T-helper 22 cell (primary cell): ENCODE measurements at places on chromosomes 5 and 9.

DNA sequence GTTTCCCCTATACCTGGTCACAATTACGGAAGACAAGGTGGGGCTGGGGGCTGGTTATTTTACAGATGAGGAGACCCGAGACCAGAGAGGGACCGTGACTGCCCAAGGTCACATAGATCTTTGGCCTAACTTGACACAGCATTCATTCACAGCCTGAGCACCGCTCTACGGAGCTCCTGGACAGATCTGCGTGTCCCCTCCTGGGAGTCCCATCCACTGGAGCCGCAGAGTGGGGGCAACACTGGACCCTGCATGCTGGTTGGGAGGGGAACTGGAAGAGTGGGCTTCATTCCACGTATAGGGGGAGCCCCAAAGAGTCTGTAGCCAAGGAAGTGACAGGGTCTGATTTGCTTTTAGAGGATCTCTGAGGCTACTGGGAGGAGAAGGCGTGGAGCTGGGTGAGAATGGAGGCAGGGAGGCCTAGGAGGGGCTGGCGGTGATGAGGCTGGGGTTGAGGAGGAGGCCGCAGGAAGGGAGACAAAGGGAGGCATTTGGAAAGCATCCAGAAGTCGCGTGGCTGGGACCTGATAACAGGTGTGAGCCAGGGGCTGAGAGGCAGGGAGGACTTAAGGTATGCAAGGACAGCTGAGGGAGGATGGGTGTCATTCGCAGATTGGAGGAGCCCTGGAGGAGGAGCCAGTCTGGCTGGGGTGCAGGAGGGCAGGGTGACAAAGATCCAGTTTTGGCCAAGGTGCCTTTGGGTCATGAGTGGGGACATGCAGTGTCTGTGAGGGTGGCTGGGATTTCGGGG is 64.3 kb upstream of the IER5L start:
- DNase-seq, result no peak

DNA sequence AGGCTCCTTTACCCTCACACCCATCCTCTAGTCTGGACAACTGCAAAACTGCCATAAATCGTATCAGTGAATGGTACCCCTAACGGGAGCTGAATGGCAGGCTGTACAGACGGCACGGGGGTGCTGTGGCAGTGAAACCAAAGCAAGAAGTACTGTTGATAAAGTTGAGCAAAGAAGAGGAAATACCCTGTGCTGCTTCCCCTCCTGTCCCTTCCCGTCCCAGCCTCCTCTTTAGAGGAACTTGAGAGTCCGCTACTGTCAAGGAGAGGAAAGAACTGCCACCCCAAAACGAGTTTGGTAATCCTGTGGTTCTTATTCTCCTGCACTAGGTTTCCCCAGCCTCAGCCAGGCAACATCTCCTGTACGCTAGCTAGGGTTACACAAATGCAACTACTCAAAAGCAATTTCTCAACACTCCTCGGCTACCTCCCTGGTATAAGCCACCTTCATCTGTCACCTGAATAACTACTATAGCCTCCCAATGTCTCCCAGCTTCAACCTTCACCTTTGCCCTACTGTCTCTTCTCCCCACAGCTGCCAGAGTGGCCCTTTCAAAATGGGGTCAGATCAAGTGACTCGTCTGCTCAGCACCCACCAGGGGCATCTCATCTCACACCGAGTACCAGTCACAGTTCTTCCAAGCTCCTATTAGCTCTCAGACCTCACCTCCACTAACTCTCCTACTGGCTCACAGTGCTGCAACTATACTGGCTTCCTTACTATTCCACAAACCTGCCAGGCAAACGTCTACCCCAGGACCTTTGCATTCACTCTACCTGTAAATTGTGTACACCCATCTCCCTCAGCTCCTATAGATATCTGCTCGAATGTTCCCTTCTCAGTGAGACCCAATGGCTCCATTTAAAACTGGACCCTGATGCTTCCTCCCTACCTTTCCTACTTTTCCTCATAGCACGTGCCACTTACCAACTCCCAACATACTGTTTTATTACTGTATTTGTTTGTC is 4.1 kb downstream of the GLRX start:
- no peak for DNase-seq

GRCh38 chr5:76165711-76166374 is 82.7 kb downstream of the SV2C start:
- DNase-seq, result no peak

GRCh38 chr9:70405808-70406433 is 8.5 kb downstream of the KLF9 start:
- no peak for DNase-seq

DNA sequence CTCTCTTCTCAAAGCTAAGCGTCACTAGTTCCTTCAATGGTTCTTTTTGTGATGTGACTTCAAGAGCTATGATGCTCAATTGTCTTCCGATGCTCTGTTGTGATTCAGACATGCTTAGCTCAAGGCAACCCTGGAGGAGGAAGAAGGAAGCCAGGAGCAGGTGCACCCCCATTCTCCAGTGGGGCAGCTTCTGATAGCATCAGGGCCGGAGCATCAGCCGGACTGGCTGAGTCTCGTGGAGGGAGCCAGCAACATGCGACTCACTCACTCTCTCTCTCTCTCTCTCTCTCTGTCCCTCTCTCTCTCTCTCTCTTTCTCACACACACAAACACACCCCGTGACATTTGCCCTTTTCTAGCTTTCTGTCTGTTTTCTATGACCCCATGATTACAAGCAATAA is 140.2 kb downstream of the HSD17B3 start:
- no peak for DNase-seq

DNA sequence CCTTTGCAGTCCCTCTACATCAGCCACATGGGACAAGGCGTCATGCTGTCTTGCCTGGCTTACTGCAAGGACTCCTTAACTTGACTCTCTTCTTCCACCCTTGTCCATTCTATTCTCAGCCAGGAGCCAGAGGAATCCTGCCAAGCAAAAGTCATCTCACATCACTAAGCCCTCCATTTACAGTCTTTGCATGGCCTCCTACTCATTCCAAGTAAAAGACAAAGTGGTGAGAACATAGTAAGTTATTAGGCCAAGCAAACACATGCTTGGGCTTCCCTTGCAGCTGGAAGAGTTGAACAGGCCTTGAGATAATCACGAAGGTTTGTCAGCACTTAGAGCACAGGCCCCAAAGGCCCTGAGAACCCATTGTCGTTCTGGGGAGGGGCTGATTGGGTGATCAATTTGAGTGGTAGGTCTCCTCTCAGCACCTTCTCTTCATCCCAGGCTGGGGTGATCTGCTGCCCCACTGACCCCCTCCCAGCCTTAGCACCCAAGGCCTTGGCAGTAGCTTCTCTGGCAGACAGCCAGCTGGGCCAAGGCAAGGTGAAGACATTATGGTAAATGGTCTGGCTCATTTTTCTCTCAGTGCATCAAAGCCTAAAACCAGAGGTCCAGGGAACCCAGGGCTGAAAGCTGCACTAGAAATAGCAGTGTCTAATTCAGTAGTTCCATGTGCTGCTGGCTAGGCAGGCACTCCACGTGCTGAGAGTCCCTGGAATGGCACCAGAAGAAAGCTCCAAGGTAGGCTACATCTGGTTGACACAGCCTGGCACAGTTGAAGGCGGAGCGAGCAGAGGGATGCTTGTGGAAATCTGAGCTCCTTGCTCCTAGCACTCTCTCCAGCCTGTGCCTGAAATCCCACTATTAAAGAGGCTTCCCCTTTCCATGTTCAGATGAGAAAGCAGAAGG is 121.4 kb downstream of the ASTN2 start:
- DNase-seq, result no peak
